Muscle of leg (tissue), 16 donors: ENCODE measurements at places on chromosomes 1 and 21. TPM values are rescaled to one million over a fixed set of nuclear protein-coding genes. Genes with fewer than 3 reads are reported as not detected.

- peak; percentile 77 for DNase-seq
Measured at GRCh38 chr1:96588416-96588995, 133.1 kb upstream of the PTBP2 start.

- DNase-seq: no peak
Measured at GRCh38 chr1:233132445-233132844, 163.1 kb downstream of the PCNX2 start.

- no peak for DNase-seq
Measured at GRCh38 chr1:216046336-216046735, 376.9 kb downstream of the USH2A start.

GRCh38 chr1:174958396-174958795 lies 41.4 kb upstream of the CACYBP start:
- no peak for DNase-seq

DNA sequence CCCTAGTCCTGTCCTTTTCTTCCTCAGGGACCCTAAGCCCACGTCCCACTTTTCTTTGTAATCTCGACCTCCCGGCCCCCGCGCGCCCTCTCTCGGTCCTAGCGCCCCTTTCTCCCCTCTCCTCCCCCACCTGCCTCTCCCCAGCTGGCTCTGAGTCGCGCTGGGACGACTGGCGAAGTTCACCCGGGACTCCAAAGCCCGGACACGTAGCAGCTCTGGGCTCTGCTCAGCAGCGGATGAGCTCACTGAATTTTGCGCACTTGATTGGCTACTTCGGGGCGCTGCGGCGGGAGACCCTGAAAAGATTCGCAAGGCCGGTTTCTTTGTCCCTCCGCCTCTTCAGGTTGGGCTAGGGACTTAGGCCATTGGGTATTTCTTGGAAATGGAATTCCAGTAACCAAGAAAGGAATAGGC lies 16.3 kb upstream of the ACKR1 start:
- peak; percentile 84 for DNase-seq

- peak; percentile 92 for DNase-seq
Measured at GRCh38 chr1:20551945-20552727, at the start of gene FAM43B. Gene FAM43B (plus strand): TSS chr1:20552573. CDS start chr1:20552974, 401 bp downstream.

DNA sequence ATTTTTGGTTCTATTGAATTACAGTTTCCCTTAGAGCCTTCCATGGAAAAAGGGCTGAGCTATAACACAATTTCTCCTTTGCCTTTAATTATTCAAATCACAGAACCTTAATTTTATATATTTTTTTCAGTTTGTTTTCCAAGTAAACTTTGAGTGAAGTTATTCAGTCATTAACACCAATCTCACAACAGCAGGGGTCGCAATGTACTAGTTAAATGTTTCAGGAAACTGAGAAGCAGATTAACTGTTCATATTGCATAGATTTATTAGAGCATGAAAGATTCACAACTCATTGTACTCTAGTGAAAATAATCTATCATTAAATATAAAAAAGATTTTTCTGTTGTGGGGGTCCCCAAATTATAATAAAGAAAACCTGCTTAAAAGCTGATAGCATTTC lies 64.1 kb downstream of the KIFAP3 start:
- peak; percentile 85 for DNase-seq

DNA sequence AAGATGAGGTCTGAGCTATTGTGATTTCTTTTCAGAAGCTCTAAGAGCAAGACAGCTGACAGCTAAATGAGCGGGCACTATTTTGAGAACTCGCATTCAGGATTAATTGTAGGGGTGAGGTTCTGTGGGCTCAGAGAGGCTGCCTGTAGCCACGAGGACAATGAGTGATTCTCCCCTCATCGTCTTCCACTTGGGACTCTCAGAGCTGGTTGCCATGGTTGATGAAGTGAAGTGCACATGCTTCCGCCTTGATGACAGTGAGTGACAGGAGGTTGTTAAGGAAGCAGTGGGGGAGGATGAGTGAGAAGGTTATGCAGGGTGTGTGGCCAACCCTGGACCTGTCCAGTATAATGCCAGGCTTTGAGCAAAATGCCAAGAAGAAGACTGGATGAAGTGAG lies 341.7 kb downstream of the PCP4 start:
- DNase-seq: no peak

DNA sequence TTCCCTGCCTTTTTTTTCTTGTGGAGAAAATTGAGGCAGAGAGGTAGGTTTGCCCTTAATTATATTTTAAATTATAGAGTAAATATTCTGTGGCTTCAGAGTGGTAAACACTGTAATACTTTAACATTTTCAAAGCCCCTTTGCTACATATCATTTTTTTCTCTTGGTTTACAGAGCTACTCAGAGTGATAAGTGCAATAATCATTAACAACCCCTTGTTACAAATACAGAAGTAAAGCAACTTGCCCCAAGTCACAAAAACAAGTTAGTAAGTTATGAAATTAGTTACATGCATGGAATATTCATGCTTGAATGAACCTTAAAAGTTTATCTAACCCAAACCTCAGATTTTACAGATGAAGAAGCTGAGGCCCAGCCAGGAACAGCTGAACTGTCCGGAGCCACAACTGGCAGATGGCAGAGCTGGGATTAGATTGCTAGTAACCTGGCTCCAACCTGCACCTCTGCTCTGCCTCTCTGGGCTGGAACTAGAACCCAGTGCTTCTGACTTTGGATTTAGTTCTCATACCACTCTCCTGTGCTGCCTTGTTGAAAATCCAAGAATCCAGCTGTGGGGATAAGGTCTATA lies 48.7 kb downstream of the TNN start:
- no peak for DNase-seq

GRCh38 chr1:89732643-89733222 lies 88.1 kb upstream of the LRRC8D start:
- DNase-seq: no peak

NPPB gene
- not detected for total RNA-seq

IQCC gene
- 2.5 TPM for total RNA-seq

SEMA6C gene
- total RNA-seq: 33.4 TPM
